Activated T-helper 17 cell treated with anti-CD3 and anti-CD28 coated beads, Interleukin-2, amount 50 U/mL, for 72 hours (primary cell): ENCODE measurements at places on chromosomes 2 and 18.
A peak's percentile ranks its signal among the peaks of the same experiment; 100 is the strongest.

- peak; percentile 57 for ATAC-seq
Observed at GRCh38 chr2:105678346-105678745, 66.4 kb upstream of the NCK2 start.

GRCh38 chr18:21449367-21450290 is 150.9 kb downstream of the ESCO1 start:
- no peak for ATAC-seq

DNA sequence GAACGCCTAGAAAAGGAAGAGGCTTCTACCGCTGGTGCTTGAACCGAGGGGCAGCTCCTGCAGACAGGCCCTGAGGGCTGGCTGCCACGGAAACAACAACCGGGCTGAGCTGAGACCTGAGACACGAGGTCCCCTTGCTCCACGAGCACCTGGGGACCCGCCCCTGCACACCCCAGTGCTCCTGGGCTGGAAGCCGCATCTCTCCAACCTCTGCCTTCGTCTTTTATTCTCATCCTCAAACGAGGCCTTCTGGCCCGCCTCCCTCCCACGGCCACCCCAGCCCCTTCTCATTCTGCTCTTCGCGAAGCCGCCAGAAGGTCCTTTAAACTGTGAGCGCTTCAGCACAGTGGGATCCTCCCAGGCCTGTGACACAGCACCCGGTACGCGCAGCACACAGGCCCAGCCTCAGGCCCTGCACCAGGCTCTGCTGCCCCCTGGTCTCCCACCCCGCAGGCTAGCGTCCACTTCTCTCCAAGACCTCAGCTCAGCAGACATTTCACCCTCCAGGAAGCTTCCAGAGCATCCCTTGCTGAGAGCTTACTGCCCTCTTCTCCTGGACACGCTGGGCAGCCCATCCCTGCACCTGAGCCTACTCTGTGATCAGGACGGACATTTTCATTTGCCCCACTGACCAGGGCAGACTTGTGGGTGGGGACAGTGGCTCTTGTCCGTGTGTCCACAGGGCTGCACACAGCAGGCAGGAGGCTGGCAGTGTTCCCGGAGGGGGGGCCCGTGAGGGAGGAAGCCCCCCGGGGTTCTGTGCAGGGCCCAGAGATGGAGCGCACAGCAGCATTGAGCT is 149.7 kb downstream of the PXDN start:
- ATAC-seq, result no peak

DNA sequence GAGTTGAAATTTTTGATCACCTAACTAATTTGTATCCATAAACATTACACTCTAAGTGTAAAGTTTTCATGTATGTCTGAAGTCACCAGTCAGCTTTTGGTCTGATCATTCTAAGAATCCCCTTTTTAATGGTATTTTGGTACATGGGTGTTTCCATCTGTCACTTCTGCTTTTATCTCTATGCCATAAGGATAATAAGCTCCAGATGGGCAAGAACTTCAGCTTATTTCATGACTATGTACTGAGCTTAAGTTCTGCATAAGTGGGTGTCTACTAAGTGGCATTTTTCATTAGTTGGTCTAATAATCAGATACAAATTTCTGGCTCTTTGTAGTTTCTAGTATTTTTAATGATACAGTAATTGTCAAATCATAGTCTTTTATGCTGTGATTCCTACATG is 20.4 kb downstream of the UBXN4 start:
- ATAC-seq, result no peak

- ATAC-seq, result no peak
Observed at GRCh38 chr2:206049392-206049791, 36.6 kb downstream of the INO80D start.

GRCh38 chr2:34365932-34366331 is 766.8 kb upstream of the FAM98A start:
- no peak for ATAC-seq

DNA sequence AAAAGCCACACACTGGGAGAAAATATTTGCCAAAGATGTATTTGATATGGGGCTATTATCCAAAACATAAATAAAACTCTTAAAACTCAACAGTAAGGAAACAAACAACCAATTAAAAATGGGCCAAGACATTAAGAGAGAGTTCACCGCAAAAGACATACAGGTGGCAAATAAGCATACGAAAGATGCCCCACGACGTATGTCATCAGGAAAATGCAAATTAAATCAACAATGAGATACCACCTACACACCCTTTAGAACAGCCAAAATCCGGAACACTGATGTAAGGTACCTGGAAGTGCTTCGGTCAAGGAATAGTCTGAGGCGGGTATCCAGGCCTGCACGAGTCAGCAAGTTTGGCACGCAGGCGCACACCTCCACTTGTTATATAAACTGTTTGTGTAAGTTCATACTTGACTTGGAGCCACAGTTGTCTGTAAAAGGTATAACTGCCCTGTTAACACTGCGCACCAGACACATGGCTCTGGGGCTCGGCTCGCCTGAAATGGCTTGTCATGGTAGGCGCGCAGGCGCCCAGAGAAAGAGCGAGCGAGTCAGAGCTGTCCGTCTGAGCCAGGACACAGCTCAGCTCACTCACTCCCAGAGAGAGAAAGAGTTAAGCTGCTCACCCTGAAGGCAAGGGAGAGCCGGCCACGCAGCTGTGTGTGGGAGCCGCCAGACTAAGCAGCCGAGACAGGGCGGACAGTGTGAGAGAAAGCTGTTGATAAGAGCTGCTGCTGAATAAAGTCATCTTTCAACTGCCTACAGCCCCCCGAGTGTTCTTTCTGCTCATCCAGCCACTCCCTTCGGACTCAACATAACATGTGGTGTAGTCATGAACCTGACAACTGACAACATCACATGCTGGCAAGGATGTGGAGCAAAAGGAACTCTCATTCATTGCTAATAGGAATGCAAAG is 87.3 kb downstream of the HNRNPLL start:
- no peak for ATAC-seq

DNA sequence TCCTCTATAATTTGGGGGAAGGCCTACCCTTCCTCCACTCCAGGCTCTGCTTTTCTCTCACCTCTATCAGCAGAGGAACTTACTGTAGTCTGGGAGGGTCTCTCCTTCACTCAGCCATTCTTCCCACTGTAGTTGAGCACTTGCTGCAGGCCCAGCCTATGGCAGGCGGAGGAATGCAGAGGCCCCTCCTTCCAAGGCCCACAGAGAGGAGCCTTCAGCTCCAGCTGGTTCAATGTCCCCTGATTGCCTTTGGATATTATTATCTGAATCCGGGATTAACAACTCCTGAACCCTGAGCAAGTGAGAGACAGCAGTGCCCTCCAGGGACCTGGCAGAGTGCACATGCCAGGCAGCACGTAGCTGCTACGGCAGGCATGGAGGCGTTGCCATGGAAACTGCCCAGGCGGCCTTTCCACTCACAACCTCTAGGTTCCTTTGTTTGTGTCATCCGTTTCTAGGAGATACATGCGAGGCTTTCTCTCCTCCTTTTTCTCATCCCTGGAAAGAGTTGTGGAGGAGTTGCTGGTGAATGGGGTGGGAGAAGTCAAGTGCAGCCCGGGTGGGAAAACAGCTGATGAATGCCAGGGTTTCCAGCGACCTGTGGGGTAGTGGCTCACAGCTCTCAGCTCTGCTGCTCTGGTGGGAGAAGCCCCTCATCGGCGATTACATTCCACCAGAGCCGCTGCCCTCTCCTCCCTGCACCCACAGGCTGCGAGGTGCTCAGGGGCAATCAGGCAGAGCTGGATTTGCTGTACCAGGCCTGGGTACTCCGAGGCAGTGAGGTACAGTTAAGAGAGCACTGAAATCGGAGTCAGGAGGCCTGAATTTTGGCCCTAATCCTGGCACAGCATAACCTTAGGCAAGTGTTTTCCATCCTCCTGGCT is 55.3 kb upstream of the HK2 start:
- peak; percentile 44 for ATAC-seq

DNA sequence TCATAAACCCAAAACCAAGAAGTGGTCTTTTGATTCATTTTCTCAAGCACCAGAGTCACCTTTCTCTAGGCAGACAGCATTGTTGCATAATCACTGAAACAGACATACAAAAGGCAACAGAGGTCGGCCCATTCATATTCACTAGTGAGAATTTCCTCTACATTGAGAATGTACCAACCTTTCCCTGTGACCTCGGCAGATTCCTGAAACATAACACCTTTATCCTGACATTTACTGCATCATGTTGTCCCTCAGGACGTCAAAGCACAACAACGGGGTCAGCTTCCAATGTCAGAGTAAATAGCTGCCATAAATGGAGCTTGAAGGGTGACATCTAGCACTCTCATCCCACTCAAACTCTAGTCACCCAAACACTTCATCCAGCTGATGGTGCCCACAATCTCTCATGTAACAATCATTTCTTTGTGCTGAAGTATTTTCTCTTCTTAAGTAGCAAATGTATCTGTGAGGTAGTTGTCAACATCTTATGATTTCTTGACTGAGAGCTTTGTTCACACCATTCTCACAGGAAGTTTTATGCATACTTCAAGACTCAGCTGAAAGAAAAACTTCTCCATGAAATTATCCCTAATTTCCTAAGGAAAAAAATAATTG is 802.6 kb upstream of the CHAC2 start:
- ATAC-seq, result no peak

DNA sequence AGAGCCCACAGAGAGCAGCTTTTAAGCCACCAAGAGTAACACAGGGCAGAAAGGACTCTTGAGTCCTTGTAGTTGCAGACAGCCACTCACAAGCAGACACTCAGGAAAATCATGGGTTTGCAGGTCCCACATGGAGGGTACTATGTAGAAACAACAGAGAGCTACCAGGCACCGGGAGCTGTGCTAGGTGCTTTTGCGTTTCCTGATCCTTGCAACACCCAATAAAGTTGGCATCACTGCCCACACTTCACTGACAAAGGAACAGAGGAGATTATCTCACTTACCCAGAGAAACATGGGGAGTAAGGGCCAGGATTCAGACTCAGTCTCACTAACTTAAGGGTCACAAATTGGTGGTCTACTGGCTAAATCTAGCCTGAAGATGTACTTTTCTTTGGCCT is 32.5 kb upstream of the BZW1 start:
- ATAC-seq, result no peak

GRCh38 chr2:45909171-45909565 is 257.7 kb downstream of the PRKCE start:
- ATAC-seq, result no peak

DNA sequence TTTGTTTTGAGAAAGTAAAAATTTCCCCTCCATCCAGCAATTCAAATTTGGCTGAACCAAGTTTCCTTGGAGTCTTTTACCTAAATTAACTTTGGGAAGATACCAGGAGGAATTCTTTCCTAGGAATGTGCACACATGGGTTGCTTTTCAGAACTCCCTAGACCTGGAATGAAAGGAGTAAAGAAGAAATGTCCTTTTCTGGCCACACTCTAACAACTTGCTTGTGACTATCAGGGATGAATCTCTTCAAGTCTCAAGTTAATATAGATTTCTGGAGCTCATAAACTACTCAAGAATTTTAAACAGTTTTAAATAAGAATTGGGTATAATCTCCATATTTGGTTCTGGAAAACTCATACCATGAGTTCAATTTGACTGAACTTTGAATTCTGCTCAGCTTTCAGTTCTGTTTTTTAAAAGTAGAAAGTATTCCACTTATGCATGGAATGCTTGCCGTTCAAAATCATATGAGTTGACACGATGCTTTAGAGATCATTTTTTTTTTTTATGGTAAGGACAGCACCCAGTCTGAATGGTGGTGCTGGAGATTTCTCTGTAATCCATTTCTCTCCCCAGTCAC is 7.7 kb downstream of the RASGRP3 start:
- ATAC-seq, result peak; percentile 35

- no peak for ATAC-seq
Observed at GRCh38 chr2:70553334-70553583, 367 bp downstream of the TGFA start.
